ENCODE measurements at places on chromosomes 5 and 9.

DNA sequence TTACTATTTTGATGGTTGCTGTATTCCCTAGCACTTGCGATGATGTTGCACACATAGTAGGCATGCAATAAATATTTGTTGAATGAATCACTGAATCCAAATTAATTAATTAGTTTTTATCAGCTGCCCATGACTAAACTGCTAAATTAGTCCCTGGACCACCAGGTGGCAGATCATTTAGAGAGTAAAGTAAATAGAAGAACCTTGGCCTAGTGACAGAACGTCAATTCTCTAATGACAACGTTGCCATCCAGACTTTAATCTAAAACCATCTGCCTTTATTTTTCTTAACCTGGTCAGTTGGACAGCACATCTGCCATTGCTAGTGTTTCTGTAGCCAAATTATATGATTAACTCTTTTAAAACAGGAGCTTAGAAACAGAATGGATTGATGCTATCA is 457.5 kb downstream of the KIF4B start:
- no peak for DNase-seq

GRCh38 chr5:124962735-124963134 is 216.3 kb upstream of the ZNF608 start:
- DNase-seq, result no peak

DNA sequence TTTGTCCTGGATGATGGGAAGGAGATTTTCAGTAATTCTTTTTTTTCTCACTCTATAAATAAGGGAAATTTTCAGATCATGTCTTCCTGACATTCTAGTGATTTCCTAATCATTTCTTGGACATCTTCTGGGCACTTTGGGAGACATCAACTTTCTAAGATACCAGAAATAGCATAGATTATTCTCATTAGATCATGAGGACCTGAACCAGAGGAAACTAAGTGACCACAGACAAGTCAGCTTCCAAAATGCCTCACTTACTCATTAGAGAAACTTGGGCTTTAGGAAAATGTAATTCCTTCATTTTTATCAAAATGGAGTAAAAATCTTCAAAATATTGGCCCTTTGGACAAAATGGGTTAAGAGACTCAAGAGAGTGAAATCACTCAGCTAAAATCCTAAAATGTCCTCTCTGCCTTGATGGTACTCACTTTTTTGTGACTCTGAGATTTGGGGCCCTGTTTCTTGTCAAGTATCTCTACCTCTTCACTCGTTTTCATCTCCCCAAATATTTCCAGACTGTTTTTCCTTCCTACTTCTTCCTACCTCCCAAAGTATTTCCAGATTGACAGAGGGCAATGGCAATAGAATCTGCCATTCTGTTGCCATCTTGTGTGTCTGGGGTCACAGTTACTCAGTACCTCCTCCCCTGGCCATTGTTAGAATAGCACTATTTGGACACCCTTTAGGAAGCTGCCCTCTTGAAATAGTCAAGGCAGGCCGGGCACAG is 194.5 kb downstream of the NR3C1 start:
- DNase-seq, result no peak

- no peak for DNase-seq
These were observed 11.0 kb downstream of the CCDC152 start for GRCh38 chr5:42767491-42768105.

GRCh38 chr5:141757402-141757801 is 75.4 kb upstream of the ARAP3 start:
- DNase-seq, result no peak

GRCh38 chr5:141632650-141633049 is 4.0 kb downstream of the HDAC3 start:
- no peak for DNase-seq

DNA sequence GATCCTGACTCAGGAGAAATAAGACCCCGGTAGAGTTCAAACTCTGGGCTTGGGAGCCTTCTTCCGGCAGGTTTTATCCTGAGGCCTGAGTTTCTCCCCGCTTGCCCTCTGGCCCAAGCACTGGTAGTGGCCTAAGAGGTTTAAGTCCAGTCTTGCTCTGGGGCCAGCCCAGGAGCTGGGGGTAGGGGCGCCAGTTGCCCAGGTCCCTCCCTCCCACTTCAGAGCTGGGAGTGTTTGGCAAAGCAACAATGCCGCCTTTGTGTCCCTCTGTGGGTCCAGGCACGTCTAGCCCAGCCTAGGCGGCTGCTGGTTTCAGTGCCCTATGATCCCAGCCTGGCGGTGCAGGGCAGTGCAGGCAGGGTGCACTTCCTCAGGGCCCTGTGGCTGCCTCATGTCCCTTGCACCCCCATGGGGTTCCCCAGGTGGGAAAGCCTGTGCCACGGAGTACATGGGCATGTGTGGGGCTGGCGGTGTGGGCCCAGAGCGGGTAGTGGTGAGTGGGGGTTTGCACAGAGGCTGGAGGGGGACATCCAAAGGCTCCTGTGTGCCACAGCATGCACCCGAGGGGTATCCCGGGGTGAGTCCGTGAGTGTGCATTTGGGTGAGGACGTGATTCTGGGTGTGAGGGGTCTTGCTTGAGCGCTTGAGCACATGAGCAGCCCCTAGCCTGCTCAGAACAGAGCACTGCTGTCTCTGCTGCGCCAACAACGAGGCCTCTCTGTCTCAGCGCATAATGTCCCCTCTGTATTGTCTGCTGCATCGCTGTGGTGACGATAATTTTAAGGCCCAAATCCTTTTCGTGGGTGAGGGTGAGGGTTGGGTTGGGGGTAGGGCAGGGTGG is 61.7 kb upstream of the PSD2 start:
- no peak for DNase-seq

DNA sequence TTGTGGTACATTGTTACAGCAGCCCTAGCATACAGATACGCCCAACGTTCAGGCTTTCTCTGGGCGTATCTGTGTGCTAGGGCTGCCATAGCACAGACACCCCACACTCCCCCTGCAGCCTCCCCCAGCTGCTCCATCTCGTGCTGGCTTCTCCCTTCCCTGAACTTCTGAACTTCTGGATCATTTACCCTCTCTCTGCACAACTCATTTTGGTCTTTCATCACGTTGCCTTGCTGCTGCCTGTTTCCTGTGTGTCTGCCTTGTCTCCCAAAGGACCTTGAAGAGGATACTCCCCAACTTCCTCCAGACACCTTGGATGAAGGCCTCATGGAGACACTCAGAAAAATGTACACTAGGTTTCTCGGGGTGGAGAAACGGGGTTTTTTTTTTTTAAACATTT is 37.3 kb downstream of the SLIT3 start:
- DNase-seq, result no peak

DNA sequence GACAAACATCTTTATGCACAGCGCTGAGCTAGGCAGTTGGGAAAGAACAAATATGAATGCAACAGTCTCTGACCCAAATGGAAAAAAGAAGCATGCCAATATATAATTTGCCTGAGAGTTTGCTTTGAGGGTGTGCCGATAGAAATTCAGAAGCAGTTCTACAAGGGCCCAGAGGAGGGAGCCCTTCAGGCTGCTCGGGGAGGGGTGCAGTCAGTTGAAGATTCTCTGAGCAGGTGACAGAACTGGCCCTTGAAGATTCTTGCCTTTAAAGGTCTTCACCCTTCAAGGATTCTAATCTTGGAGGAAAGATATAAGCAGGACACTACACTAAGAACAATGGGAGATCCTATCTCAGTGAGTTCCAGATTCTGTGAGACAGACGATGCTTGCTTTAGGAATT is 3.7 kb upstream of the PAPPA start:
- no peak for DNase-seq

DNA sequence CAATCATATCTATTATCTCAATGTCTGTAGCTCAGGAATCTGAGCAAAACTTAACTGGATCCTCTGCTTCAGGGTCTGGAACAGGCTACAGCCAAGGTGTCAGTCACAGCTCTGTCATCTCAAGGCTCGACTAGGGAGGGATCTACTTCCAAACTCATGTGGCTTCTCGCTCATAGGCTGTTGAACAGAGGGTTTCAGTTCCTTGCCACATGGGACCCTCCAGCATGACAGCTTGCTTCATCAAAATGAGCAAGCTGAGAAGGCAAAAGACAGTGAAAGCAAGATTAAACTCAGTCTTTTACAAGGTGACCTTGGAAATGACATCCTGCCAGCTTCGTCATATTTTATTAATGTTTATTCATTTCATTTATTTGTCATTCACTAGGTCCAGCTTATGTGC is 111.7 kb downstream of the GADD45G start:
- no peak for DNase-seq

DNA sequence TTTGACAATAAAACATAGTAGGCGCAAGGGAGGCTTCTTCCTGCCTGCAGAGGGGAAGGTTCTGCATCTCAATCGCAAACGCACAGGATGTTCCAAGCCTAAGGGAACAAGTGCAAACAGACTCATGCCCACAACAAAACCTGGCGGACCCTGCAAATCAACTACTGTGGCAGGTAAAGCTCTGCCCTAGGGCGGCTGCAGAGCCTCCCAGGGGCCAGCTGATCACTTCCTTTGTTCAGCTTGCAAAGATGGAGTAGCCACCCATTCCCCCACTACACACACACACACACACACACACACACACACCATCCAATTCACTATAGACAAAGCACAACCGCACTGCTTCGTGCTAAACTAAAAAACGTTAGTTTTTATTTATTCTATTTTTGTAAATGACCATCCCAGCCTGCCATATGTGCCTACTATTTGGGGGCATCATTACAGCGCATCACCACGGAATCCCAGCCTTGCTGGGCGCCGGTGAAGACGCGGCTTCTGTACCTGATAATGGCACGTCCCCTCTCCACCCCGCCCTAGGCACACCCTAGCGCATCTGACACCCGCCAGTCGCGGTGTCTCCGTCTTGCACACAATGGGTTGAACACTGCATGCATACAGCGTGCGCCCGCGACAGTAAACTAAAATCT is 57.6 kb downstream of the DPYSL3 start:
- DNase-seq, result no peak
